ENCODE measurements at places on chromosomes 1 and 21.

GRCh38 chr1:153556348-153556747, 7.3 kb upstream of the S100A3 start:
- DNase-seq, result no peak

DNA sequence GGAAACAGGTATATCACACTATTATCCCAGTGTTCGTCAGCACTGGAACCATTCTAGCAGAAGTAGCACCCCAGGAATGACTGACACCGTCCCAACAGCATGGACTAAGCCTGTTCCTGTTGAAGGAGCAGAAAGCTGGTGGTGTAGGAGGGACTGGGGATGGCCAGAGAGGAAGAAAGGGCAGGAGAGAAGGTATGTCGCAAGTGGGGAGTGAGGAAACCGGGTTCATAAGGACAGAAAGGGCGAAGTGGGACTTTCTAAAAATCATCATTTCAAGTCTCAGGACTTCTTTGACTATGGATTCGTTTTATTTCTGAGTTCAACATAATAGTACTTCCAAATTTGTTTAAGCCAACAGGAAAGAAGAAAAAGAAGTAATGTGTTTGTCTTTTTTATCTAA, 19.7 kb upstream of the MX1 start:
- DNase-seq, result no peak

- no peak for DNase-seq
Observed at GRCh38 chr21:31329456-31330143, 14.5 kb downstream of the TIAM1 start.

GRCh38 chr1:236979149-236979900, 24.9 kb downstream of the MT1HL1 start:
- no peak for DNase-seq

DNA sequence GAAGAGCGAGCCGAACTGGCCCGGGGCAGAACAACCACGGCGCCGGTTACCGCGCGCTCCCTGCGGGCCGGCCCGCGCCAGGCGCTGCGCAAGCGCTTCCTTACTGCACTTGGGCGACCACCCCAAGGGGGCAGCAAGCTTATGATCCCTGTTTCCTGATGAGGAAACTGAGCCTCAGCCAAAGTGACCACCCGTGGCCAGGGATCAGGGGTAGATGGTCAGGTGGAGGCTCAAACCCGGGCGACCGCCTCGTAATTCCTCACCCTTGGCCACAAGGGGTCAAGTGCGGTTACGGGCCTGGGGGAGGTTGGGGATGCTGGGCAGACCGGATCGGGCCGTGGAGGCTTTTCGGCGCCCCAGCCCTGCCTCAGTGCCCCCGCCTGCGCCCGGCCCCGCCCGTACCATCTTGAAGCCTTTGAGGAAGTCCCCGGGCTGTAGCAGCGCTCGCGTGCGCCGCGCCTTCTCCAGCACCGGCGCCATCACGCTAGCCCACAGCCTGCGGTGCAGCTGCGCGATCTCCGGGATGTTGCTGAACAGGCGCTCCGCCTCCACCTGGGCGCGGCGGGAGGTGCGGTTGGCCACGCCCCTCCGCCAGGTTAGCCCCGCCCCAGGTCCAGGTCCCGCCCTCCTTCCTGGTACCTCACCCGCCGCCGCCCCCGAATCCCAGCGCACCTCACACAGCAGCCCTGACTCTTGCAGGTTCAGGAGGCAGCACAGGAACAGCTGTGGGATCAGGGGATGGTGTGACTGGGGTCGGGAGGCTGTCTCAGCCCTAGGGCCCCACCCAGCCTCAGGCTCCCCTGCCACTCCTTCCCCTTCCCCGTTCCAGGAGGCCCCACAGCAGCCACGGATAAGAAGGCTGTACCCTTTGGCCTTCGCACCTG, 5.4 kb upstream of the TNFRSF25 start:
- no peak for DNase-seq

- no peak for DNase-seq
Observed at GRCh38 chr21:16992448-16992847, 520.4 kb upstream of the CXADR start.

- no peak for DNase-seq
Observed at GRCh38 chr1:198123133-198123532, 33.7 kb upstream of the NEK7 start.

DNA sequence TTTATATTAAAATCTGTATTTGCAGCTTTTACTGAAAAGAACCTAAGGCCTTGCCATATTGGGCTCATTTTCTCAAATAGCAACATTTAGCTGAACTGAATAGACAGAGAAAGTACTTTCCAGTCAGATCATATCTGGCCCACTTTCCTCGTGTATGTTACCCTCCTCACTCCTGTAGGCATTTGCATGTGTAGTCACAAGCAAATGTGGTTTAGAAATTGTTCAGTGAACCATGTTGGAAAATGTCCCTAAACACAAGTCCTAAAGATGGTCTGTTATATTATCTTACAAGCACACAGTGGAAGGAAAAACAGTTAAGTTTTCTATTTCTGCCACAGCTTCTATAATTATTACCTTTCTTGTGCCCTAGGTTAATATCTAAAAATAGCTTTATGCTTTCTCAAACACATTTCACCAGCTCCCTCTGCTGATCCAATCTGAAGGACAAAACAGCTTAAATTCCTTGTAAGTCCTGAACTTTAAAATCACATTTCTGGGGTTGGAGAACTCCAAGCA, 606 bp upstream of the FMO4 start:
- DNase-seq, result no peak

- peak; percentile 36 for DNase-seq
Observed at GRCh38 chr1:229258031-229258756, 12.7 kb upstream of the RAB4A start.

DNA sequence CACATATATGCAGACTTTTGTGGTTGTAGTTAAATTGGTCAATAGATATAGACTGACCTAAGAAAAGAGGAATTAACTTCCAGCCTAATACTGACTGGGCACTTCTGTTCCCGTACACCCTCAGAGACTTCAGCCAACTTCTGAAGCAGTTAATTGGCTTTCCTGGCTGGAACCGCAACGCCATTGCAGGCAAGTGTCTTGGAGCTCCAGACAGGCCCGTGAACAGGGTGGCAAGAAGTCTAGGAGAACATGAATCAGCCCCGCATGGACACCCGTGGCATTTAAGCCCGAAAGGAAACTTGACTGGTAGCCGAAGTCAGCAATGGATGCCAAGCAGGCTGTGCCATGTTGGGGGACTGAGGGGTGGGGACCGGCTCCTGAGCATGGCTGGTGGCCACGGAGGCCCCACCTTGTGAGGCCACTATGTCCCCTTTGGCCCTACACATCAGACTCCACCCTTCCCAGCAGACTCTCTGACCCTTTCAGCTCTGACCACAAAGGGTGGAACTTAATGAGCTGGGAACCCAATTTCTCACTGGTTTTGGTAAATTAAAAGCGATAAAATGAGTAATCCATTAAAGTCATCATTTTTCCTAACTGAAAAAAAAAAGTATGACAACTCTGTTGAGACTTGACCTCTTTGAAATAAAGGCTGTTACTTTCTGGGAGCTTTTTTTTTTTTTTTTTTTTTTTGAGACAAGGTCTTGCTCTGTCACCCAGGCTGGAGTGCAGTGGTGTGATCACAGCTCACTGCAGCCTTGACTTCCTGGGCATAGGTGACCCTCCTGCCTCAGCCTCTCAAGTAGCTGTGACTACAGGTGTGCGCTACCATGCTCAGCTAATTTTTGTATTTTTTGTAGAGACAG, 54.1 kb downstream of the RUNX1 start:
- DNase-seq, result no peak

GRCh38 chr21:44846485-44847260, 26.8 kb downstream of the PTTG1IP start:
- no peak for DNase-seq

- DNase-seq, result no peak
Observed at GRCh38 chr1:3137111-3138100, 68.4 kb downstream of the PRDM16 start.

DNA sequence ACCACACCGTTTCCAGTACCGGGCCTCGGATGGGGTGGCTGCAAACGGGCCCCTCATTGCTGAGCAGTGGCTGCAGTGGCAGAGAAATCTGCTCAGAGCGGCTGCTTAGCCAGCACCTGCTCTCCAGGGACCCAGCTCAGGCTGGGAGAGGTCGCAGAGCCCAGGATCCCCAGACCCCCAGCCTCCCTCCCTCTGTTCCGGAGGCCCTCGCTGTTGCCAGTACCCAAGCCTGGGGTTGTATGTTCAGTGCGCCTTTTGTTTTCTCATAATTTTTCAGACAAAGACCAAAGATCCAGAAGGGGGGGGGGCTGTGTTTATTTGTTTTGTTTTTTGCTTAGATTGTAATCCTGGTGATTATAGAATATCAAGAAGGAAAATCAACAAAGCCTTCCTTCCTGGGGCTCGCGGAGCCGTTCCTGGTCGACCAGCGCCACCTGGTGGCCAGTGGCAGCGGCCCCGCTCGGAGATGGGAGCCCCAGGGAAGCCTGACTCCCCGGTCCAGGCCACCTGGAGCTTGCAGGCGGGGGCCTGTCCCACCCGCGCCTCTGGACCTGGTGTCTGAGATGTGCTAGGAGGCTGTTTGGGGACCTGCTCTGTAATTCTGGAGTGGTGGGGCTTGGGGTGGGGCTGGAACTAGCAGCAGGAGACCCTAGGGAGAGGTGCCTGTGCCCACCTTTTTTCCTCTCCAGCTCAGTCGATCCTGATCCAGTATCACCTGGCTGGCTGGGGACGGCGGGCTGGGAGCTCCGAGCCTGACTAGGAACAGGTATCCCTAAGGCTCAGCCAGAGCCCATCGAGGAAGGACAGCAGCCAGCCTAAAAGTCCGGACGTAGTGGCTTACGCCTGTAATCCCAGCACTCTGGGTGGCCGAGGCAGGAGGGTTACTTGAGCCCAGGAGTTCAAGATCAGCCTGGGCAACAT, 123.9 kb upstream of the VAMP3 start:
- peak; percentile 38 for DNase-seq

DNA sequence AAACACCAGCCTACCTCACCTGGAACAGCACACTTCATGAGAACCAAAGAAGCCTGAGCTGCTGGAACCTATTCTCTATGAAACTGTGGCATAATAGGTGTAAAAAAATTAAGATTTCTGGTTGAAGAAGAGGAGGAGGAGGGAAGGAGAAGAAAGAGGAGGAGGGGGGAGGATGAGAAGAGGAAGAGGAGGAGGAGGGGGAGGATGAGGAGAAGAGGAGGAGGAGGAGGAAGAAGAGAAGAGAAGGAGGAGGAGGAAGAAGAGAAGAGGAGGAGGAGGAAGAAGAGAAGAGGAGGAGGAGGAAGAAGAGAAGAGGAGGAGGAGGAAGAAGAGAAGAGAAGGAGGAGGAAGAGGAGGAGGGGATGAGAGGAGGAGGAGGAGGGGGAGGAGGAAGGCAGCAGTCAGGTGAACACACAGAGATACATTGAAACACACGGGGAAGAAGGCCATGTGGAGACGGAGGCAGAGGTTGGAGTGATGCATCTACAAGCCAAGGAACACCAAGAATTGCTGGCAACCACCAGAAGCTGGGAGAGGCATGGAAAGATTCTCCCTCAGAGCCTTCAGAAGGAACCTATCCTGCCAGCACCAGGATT, 8.2 kb downstream of the ACTA1 start:
- no peak for DNase-seq

GRCh38 chr1:9733160-9733789, 81.7 kb downstream of the PIK3CD start:
- DNase-seq, result no peak

- no peak for DNase-seq
Observed at GRCh38 chr1:1359664-1360468, 1.5 kb upstream of the MXRA8 start.

GRCh38 chr1:16151995-16152384, 3.9 kb downstream of the EPHA2 start:
- no peak for DNase-seq

DNA sequence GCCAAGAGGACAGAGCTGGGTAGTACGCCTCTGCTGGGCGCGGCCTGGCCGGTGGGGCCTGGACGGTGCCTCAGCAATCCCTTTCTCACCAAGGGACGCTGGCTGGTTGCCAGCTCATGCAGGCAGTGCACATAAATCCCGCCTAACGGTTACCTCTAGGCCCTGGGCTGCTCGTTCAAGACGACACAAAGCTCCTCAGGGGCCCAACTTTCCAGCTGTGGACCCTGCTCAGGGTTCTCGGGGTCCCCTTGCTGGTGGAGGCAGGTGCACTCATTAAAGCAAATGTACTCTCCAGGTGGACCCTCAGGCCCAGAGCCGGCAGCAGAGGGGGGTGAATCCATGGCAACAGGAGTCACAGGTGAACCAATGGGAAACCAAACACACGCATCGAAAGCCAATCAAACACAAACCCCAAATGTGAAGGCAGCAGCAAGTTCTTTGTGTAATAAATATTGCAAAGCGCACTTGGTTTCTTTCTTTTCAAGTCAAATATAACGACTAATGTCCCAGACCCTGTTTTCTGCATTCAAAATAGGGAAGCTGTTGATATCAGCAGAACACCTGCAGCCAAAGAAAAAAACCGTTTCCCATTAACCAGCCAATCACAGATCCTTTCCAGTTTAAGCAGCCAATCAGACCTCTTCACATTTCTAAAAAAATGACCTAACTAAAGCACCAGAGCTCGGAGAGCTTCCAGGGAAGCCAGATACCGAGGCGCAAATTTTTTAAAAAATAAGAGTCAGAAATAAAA, 26.1 kb upstream of the CLSTN1 start:
- no peak for DNase-seq

DNA sequence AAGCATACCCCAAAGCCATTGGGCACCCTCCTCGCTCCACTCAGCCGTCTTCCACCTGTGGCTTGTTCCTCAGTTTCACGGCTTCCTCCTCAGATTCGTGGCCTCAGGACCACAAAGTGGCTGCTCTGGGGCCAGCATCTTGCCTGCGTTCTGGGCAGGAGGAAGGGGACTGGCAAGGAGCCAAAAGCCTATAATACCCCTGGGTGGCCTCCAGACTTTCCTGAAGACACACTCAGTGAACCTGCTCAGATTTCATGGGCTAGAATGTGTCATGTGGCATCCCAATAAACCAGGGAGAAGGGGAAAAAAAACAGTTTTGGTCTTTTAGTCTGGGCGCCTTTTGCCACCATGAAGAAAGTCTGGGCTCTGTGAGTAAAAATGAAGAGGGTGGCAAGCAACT, 62.0 kb downstream of the SDC3 start:
- DNase-seq, result no peak

DNA sequence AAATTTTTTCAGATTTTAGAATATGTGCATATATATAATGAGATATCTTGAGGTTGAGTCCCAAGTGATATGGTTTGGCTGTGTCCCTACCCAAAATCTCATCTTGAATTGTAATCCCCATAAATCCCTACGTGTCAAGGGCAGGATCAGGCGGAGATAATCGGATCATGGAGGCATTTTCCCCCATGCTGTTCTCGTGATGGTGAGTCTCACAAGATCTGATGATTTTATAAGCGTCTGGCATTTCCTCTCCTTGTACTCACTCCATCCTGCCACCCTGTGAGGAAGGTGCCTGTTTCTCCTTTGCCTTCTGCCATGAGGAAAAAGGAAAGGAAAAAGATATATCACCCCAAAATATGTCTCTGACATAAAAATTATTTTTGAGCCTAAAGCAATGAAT, 64.6 kb downstream of the TOR3A start:
- DNase-seq, result no peak

GRCh38 chr1:174262349-174263241, 103.3 kb downstream of the RABGAP1L start:
- no peak for DNase-seq

Measured in stimulated activated CD8-positive, alpha-beta memory T cell treated with anti-CD3 and anti-CD28 coated beads, Interleukin-2, amount 100 ng/mL, for 1 hour (primary cell).